ENCODE measurements at places on chromosomes 1 and 21. TPM values are rescaled to one million over a fixed set of nuclear protein-coding genes. Genes with fewer than 3 reads are reported as not detected.

TAF12 gene
- total RNA-seq = 25.3 TPM

DMRTA2 gene
- total RNA-seq = not detected

ATP1A2 gene
- total RNA-seq = not detected

CD48 gene
- total RNA-seq = not detected

SVBP gene
- 11.3 TPM for total RNA-seq

RGS16 gene
- 3.9 TPM for total RNA-seq

REG4 gene
- not detected for total RNA-seq

S100A16 gene
- total RNA-seq = 326 TPM

VWA1 gene
- 34.7 TPM for total RNA-seq

All from bladder microvascular endothelial cell (primary cell).